Lung microvascular endothelial cell (primary cell): ENCODE measurements at places on chromosomes 13 and 19.
A peak's percentile ranks its signal among the peaks of the same experiment; 100 is the strongest.

GRCh38 chr13:26523007-26523406, 34.5 kb upstream of the WASF3 start:
- DNase-seq = no peak

DNA sequence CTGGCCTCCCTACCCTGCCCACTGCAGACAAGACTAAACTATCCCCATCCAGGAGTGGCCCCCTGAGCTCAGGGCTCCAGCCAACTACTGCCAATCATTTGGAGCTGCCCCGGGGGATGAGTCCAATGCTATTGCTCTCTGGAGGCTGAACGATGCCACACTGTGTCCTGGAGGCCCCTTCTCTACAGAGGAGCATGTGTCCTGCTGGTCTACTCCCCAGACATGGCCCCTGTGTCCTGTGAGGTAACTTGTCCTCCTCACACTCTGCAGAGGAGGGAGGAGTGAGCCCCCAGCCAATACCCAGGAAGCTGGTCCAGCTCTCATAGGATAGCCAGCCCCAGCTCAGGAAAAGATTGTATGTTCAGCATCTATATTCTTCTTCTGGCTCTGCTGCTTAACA, 159.1 kb upstream of the GPR12 start:
- DNase-seq = no peak

- DNase-seq = no peak
Measured at GRCh38 chr13:75825161-75825560, 189.0 kb downstream of the LMO7 start.

GRCh38 chr19:31140717-31141116, 208.5 kb downstream of the TSHZ3 start:
- DNase-seq = peak; percentile 15

- no peak for DNase-seq
Measured at GRCh38 chr19:34288381-34288780, 34.0 kb downstream of the GARRE1 start.

DNA sequence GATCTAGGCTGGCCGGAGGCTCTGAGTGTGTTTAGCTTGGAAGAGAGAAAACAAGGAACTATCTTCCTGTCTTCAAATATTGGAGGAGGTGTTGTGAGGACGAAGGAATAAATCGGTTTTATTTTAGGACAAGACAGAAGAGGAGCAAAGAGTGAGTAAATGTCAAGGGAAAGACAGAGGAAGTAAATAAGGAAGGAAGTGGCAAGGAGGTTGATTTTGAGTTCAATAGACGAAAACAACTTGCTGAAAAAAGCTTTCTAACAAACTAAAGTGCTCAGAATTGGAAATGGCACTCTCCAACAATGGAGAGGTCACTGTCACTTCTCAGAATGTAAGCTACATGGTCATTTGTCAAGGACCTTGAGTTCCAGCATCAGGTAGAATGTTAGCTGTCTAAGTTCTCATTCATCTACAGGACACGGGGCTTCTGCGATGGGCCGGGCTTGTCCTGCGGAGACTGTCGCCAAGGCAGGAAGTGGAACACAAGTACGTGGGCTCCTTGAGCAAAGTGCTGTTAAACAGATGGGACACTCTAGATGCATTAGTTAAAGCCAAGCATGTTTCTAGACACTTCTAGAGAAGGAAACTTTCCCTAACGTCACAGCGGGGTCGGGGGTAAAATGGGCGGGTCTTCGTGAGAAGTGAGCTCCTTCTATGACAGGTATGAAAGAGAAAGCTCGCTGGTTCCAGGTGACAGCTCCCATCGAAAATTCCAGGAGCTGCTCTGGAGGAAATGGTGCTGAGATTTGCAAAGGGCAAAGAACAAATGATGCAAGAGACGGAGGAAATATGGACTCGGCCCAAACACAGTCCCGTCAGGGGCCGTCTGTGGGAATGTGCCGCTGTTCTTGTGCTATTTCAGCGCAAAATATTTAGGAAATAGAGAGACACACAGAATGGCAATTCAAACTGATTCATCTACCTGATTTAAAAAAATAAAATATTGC, 103.9 kb upstream of the UBL3 start:
- no peak for DNase-seq

DNA sequence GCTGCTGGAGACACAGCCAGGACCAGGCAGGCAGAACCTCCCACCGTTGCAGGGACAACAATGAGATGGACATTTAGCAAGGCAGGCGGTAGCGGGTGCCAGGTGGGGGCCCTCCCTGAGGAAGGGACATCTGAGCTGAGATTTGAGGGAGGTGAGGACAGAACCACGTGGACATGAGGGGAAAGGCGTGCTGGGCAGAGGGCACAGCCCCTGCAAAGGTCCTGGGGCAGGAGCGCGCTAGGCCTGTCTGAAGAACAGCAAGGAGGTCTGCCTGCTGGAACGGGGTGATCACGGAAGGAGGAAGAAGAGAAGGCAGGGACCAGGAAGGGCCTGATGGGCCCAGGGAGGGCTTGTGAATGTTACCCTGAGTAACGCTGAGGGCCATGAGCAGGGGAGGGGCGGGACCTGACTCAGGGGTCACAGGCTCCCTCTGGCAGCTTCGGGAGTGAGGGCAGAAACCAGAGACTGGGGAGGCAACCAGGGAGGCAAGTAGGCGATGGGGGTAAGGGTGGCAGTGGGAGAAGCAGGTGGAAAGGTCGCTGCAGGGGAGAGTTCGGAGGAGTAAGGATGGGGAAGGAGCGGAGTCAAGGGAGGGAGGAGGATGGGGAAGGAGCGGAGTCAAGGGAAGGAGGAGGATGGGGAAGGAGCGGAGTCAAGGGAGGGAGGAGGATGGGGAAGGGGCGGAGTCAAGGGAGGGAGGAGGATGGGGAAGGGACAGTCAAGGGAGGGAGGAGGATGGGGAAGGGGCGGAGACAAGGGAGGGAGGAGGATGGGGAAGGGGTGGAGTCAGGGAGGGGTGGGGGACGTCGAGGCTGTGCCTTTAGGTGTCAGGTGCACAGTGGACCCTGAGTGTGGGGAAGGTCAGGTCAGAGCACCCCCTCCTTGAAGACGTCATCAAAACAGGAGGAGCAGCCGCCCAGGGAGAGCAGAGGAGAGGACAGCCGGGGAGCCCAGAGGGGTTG, 15.7 kb upstream of the B3GNT3 start:
- no peak for DNase-seq

DNA sequence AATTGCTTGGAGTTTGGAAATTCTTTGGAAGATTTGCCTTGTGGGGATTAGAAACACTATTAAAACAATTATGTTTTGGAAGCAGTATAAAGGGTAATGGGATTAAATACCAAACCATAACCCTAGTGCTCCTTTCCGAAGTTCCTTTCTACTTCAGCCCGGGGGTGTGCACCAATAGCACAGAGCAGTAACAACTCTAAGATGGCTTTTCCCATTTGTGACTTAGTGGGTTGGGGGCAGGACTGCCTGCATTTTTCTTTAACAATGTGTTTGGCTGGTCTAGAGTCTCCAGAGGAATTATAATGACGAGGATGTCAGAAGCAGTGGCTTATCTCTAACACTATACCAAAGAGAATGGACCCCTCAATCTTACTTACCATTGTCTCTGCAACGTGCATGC, 11.9 kb upstream of the IL17D start:
- no peak for DNase-seq

GRCh38 chr13:112234131-112234875, 141.9 kb upstream of the SPACA7 start:
- DNase-seq = no peak

GRCh38 chr13:26971990-26972887, 199.4 kb downstream of the USP12 start:
- DNase-seq = peak; percentile 24

GRCh38 chr13:40329781-40330485, 336.5 kb downstream of the FOXO1 start:
- no peak for DNase-seq

- no peak for DNase-seq
Measured at GRCh38 chr19:10866495-10866894, 4.9 kb upstream of the CARM1 start.

DNA sequence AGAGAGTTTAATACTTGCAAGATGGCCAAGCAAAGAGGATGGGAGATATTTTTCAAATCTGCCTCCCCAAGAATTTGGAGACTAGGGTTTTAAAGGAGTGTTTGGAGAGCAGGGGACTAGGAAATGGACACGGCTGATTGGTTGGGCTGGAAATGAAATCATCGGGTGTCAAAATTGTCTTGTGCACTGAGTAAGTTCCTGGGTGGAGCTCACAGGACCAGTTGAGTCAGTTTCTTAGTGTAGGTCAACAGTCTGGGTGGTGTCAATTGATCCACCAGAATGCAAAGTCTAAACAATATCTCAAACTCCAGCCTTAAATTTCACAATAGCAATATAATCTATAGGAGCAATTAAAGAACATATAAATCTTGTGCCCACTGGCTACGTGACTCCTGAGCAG, 23.0 kb upstream of the CEACAM4 start:
- no peak for DNase-seq

DNA sequence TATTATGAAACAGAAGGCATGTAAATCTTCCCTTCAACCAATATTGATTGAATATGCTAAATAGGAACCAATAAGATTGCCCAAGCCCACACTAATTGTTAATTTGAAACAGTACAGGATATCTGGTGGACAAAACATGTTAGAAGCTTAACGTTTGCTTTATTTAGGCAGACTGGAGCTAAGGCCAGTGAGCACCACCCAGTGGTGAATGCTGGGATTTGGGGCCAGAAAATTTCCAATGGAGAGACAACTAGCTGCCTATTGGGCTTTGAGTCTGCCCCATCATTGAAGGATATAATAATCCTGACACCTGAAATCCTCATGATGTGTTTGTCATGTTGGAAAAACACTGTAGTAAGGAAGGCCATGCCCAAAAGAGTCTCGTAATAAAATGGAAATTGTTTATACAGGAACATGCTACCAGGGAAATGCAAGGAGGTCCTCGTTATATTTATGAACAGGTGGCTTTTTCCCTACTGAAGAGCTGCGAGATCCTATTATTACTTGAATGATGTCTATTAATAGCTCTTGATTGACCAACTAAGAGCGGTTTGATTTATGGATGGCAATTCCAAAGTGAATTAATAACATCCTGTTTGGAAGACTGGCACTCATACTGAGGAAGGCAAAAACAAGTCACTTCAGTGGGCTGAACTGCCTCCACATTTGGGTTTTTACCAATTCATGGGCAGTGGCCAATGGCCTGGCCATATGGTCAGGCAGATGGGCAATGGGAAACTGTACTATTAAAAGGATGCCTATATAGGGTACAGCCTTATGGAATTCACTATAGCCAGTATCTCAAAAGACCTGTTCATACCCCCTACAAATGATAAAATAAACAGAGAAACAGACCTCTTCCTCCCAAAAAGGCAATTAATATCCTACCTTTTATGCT, 8.7 kb downstream of the SIGLECL1 start:
- peak; percentile 55 for DNase-seq

DNA sequence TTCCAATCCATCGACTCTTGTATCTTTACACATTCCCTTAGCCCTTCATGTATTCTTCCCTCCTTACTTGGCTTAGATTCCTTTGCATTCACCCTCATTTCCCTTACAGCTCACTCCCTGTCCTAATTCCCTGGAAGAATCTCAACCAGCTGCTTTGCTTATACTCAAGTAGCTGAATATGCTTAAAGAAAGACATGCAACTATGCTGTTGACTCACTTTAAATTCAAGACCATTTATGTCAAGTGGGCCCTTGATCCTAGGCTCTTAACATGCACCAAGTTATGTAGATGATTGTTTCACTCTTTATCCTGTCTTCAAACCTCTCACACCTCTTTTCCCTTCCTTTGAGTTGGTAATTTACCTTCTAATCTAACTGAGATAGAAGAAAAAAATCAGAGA, 7.4 kb downstream of the CCDC122 start:
- DNase-seq = no peak

GRCh38 chr13:114004420-114005205, 30.7 kb upstream of the C13orf46 start:
- DNase-seq = peak; percentile 97
